ENCODE measurements at places on chromosomes 3 and 15.
A peak's percentile ranks its signal among the peaks of the same experiment; 100 is the strongest.

DNA sequence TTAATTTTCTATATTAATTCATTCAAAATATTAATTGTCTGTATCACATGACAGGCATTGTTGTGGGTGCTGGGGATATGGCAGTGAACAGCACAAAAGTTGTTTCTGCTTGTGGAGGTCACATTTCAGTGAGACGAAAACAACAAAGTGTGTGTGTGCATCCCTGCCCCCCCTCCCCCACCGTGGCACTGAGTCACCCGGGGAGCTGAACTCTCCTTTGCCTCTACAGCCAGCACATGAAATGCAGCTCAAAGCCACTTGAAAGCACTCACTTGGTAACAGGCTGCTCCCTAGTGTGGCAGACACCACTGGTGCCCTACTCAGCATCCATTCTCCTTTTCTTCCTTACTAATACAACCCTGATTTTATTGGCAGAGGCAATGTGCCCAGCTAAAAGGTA lies 16.9 kb upstream of the SCAMP5 start:
- peak; percentile 34 for DNase-seq

DNA sequence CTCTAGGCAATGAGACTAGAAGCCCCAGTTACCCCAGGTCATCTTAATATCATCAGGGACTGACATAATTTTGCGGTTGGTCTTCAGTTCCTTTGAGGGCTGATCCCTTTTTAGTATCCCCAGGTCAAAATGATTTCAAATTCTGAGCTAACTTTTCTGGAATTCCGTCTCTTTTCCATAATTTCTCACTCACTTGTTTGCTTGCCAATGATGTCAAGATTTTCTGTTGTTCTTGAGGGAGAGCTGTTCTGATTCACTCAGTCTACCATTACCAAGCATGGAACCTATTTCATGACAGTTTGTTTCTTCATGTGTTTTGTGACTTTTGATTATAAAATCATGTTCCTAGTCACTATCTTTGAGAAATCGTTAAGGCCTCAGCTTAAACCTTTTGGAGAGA lies 190.5 kb upstream of the LYSMD4 start:
- no peak for DNase-seq

- no peak for DNase-seq
Measured at GRCh38 chr15:67862750-67863441, 23.1 kb upstream of the RNU6-1 start.

- DNase-seq, result no peak
Measured at GRCh38 chr3:184129012-184129411, 6.1 kb upstream of the EIF2B5 start.

GRCh38 chr3:153829606-153830170 lies 291.5 kb upstream of the ARHGEF26 start:
- DNase-seq, result no peak

DNA sequence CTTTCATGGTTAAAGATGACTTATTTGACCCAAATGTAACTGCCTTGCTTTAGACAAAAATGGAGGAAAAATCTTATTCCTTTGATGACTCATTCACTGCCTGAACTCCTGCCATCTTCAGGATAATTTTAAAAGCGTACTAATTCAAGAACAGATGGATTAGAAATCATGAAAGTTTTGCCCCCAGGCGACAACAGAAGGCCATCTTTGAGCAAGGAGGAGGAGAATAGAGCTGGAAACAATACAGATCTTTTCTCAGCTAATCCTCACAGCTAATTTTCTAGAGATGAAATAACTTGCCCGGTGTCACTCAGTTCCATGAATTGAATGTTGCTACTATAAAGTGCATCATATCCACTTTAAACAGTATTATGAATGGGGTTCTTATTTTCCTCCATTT lies 324.7 kb upstream of the RARB start:
- no peak for DNase-seq

DNA sequence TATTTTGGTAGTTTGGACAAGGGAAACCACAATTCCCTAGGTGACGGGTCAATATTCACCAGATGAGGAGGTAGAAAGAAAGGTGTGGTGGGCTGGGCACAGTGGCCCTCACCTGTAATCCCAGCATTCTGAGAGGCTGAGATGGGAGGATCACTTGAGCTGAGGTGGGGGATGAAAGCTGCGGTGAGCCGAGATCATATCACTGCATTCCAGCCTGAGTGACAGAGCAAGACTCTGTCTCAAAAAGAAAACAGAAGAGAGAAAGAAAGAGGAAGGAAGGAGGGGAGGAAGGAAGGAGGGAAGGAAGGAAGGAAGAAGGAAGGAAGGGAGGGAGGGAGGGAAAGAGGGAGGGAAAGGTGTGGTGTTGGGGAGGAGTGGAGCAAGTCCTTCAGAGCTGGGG lies 56.1 kb upstream of the RNF7 start:
- DNase-seq, result no peak

DNA sequence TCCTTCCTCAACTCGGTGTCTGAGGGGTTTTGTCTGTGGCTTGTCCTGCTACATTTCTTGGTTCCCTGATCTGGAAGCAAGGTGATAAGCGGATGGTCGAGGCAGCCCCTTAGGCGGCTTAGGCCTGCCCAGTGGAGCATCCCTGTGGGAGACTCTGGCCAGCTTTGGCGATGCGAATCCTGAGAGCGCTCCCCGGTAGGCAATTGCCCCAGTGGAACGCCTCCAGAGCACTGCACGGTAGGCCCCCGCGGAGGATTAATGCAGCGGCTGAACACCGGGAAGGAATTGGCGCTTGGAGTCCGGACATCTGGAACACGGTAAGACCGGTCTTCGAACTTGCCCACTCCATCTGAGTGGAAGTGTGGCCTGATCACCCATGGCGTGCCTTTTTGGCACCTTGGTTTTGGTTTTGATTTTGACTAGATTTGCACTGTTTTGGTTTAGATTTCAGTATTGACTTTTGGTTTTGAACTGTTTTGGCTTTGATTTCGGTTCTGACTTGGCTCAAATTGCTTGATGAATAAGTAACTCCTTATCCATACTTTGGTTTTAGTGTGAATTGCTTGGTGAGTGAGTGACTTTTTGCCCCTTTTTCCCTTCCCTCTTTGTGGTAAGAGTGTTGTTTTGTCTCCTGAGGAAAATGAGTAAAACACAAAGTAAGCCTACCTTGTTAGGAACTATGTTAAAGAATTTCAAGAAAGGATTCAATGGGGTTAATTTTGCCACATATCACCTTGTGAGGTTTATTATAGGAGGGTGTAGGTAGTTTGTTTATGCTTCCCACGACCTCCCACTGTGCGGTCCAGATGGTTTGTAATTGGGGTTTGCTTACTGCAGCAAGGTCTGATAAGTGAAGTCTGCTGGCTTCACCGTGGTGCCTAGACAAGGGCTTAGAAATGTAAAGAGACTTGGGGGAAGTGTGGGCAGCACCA lies 27.1 kb upstream of the GPR156 start:
- DNase-seq, result no peak

GRCh38 chr15:85649372-85649771 lies 145.4 kb downstream of the KLHL25 start:
- DNase-seq, result peak; percentile 18

- DNase-seq, result no peak
Measured at GRCh38 chr3:110070161-110070916, 733.0 kb upstream of the DPPA4 start.

GRCh38 chr3:3801494-3801841 lies 2.2 kb downstream of the LRRN1 start:
- DNase-seq, result no peak

GRCh38 chr3:36060950-36061349 lies 319.4 kb upstream of the STAC start:
- no peak for DNase-seq

DNA sequence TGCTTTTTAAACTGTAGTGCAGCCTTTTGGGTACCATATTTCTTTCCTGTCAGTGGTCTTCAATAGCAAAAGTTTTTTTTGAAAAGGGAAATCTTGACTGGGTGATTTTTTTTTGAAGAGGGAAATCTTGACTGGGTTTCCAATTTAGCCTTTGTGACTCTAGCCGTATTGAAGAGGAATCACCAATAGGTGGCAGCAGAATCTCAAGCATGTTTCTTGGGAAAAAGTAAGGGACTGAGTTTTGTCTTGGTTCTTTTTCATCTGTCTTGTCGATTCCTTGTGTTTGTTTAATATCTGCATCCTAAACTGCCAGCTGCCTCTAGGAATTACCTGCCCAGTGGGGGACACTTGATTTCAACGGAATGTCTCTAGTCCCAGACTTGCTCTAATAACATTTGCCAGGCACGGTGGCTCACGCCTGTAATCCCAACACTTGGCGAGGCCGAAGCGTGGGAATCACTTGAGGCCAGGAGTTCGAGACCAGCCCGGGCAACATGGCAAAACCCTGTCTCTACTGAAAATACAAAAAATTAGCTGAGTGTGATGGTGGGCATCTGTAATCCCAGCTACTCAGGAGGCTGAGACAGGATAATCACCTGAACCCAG lies 89.2 kb downstream of the RBPMS2 start:
- no peak for DNase-seq

GRCh38 chr3:19972054-19972453 lies 25.2 kb downstream of the RAB5A start:
- no peak for DNase-seq

- no peak for DNase-seq
Measured at GRCh38 chr3:65894679-65895453, 143.9 kb downstream of the MAGI1 start.

GRCh38 chr3:140091143-140091542 lies 156.2 kb downstream of the CLSTN2 start:
- DNase-seq, result no peak

DNA sequence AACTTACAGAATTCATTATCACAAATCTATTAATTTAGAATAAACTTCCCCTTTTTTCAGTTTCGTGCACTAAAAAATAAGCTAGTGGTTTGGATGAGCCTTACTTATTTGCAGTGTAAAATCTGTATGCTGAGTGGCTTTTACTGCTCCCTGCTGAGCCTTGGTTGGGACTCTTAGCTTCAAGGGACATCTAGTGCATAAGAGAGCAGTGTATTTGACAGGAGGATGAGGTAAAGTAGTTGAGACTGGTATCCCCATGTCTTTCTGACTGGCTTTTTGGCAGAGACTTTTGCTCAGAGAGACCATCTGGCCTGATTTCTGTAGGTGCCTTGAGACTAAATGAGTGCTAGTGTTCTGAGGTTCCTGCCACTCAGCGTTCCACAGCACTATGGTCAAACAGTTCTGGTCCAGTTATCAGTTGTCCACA lies 11.8 kb downstream of the CAPN7 start:
- DNase-seq, result no peak

- no peak for DNase-seq
Measured at GRCh38 chr3:2727101-2727500, 383.1 kb downstream of the IL5RA start.

GRCh38 chr3:49462222-49462621 lies 7.8 kb upstream of the DAG1 start:
- DNase-seq, result no peak

DNA sequence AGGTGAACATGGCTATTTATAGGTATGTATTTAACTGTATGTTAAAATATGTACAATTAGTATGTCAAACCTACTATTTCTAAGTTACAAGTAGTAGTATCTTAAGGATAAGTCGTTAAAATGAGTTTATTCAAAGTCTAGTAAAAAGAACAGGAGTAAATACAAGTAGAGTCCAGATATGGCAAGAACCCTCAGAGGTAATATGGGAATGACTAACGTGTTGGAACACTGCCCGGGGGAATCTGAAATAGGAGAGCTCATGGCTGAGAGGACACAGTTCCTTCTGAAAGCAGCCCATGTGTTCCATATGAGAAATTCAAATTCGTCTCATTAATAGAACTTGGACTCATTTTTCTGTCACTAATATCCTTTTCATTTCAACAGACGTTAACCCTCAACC lies 158.8 kb downstream of the CLSTN2 start:
- no peak for DNase-seq
